ENCODE measurements at places on chromosomes 13 and 19.

- no peak for DNase-seq
Measured at GRCh38 chr19:29084266-29084665, 128.7 kb downstream of the UQCRFS1 start.

DNA sequence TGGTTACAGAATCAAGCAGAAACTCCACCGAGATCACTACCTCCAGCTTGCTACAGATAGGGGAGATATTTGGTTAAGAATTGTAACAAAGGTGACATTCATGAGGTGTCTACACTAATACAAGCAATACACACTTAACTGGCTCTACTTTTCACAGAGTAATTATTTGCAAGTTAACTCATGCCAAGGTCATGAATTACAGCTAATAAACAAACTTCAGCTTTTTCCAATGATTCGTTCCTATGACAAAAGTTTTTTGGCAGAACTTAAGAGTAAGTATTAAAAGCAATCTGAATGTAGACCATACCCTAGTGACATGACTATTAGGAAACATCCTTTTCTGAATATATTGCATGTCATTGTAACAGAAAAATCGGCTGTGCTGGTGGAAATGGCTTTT is 72.1 kb downstream of the LHFPL6 start:
- DNase-seq: peak; percentile 75

DNA sequence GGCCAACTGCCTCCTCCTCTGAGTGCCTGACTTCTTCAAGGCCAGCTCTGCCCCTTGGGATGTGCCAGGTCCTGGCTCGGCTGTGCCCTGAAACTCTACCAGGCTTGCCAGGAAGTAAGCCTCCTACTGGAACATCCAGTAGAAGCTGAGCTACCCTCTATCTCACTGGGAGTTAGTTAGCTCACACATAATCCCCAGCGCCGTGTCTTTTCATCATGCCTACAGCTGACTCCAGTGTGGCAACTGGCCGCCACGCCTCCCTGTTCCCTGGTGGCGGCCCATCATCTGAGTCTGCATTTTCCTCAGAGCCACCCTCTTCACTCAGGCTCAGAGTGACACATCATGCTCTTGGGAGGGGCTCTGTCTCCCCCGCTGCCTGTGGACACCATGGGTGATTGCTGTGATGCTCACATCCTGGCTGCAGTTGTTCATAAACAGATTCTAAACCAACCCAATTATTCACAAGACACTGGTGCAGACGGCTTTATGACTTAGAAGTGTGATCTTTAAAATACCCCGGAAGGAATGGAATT is 131.9 kb upstream of the IRS2 start:
- no peak for DNase-seq

DNA sequence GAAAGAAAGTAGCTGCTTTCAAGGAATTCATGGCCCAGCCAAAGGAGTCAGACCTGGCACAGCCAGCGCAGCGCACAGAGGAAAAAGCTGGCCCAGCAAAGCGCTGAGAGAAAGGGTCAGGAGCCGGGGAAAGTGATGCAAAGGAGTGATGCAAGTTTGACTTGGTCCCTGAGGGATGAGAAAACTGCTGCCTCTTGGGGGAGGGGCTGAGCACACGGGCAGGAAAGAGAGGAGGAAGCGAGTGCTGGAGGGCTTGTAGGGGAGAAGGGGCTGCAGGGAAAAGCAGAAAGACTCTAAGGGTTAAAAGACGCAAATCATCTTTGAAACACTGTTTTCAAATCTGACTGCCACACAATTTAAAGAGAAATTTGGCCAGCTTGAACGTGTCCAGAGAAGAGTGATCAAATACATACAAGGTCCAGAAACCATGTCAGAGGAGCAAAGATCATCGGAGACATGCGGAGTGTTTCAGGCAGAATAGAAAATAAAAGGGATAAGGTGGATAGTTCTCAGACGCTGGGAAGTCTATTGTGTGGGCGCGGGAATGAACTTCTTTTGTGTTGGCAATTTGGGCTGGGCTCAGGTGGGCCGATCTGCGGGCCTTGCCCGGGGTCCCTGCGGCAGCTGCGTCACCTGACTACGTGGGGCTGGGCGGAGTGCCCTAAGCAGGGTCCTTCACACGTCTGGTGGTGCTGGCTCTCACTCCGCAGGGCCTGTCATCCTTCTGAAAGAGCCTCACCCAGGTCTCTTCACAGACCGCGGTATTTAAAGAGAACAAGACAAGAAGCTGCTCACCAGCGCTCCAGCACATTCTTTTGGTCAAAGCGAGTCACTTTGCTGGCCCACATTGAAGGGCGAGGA is 18.1 kb downstream of the N4BP2L1 start:
- no peak for DNase-seq

DNA sequence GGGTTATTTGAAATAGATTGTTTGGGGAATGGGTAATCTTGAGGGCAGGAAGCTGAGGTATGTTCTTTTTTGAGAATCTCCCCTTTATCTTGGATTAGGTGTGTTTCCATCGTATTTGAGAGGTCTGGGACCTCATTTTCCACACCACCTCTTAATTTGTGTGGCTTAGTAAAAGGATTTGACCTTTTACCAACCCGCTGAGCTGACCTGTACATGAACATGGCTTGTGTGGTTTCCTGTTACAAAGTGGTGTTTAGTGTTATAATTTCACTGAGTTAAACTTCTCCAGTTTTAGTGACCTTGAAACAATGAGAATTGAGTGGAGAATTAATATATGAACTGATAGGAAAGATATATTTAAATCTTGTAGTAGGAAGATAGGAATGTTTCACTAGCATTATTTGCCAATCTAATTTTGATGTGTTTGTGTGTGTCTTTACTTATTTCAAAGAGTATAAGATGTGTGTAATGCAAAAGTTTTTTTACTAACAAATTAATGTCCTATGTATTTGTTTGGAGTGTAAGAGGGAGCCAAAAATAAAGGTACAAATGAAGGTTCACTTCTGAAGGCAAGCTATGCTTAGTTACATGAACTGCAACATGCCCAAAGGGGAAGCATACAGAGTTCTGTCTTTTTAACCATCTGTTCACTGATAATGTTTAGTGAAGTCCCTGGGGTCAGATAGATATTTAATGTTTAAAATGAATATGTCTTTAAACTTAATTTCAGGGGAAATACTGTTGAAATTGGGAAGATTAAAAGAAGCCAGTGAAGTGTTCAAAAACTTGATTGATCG is 17.1 kb downstream of the NAA16 start:
- DNase-seq: no peak

DNA sequence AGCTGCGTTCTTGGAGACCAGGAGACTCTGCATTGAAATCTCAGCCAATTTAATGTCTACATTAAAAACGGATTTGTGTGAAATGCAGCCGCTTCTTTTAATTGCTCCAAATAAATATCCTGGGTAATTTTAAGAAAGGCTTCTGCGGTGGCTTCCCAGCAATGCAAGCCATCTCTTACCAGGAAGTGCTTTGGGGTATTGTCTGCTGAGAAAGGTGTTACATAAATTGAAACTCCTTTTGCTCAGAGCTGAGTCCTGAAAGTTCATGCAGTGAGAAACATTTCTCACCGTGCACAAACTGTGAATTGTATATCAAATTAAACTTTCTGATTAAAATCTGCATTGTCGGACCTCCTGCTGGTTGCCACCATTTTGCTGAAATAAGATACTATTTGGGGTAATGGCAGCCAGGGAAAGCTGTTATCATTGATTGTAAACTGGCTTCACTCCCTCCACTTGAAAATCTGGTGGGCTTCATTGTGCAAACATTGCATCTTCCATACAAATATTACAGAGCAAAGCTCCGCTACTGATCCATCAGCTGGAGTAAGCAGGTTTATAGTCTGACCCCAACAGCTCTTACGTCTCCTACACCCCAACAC is 59.5 kb downstream of the ZIC5 start:
- no peak for DNase-seq

DNA sequence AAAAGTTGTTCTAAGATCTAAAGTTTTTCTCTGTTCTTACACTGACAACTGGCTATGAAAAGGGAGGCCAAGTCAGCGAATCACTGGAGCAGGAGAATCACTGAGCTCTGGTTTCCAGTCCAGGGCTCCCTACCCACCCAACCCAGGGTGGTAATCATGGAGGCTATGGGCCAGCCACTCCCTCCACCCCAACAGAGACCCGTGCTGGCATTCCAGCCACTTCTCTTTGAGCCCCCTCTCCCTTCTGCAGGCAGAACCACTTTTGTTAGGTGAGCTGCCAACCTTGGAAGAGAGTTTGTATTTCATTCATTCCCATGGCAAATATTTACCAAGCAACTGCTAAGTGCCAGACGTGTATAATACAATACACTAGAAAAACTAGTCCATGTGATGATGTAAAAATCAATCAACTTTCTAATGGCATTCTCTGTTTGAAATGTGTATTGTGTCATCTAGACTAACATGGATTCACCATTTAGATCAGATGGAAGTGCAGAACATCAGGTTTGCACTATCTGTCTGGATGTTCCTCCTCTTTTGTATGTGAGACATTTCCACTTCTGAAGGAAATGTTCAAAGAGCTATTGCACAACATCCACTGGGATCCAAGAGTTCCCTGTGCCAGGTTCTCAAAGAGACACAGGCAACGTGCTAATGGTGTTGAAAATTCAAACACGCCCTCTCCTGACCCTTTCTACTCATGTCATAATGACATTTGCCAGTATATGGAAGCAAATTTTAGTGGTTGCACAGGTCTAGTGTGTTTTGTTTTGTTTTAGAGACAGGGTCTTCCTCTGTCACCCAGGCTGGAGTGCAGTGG is 5.3 kb downstream of the MLNR start:
- no peak for DNase-seq

- no peak for DNase-seq
Measured at GRCh38 chr13:43240278-43240677, 216.9 kb downstream of the DNAJC15 start.

DNA sequence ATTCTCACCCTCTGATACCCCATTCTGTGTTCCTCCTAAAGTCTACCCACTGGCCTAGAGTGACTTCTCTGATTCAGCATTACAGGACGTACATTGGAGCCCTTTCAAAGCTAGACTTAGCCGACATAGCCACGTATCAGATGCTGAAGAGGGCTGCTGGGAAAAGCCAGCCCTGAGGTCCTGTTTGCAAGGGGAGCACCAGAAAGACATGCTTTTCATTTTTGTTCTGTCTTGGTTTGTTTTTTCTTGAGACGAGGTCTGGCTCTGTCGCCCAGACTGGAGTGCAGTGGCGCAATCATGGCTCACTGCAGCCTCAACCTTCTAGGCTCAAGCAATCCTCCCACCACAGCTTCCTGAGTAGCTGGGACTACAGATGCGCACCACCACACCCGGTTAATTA is 6.3 kb upstream of the ZSWIM4 start:
- no peak for DNase-seq

DNA sequence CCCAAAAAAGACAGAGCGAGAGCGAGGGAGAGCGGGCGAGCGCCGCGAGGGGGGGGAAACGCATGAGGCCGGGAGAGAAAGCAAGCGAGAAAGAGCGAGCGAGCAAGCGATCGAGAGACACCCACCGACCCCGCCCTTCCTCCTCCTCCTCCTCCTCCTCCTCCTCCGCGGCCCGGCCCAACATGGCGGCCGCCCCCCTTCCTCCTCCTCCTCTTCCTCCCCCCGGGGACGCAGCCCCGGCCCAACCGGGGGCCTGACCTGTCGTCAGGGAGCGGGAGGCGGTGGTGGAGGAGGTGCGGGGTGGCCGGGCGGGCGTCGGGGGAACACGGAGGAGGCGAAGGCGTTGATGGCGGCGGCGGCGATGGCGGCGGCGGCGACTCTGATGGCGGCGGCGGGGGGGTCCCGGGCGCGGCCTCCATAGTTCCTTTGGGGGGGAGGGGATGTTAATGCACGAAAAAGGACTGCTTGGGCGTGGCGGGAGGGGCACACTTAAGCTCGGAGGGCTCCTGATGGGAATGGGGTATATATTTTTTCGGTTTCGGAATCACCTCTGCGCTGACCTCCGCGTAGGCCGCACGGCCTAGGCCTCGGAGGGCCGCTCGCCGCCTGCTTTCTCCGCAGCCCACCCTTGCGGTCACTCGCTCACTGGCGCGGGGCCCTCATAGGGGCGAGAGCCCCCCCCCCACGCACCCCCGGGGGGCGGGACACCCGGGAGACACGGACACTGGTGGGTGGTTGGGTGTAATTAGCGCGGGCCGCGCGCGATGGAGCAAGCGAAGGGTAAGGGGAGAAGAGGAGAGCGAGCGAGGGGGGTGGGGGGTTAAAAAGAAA is 1.2 kb downstream of the ZC3H4 start:
- peak; percentile 85 for DNase-seq

- no peak for DNase-seq
Measured at GRCh38 chr13:106047859-106048258, 487.6 kb downstream of the EFNB2 start.

DNA sequence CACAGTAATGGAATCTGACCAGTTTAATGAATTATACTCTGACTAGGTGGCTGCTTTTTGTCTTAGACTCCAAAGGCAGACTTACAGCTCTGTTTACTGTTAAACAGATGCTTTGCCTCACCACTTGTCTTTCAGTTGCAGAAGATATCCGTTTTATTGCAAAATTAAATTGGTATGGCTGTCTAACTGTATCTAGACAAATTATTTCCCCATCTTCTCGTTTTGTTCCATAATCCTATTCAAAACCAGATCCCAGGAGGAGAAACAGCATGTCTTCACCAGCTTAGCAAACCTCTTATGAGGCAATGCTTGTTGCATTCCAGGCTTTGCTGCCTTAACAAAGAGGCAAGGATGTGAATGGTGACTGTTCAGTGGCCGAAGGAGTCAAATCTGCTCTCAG is 215.6 kb downstream of the TDRD3 start:
- no peak for DNase-seq

- DNase-seq: no peak
Measured at GRCh38 chr13:62678039-62678438, 1262.4 kb upstream of the PCDH20 start.

DNA sequence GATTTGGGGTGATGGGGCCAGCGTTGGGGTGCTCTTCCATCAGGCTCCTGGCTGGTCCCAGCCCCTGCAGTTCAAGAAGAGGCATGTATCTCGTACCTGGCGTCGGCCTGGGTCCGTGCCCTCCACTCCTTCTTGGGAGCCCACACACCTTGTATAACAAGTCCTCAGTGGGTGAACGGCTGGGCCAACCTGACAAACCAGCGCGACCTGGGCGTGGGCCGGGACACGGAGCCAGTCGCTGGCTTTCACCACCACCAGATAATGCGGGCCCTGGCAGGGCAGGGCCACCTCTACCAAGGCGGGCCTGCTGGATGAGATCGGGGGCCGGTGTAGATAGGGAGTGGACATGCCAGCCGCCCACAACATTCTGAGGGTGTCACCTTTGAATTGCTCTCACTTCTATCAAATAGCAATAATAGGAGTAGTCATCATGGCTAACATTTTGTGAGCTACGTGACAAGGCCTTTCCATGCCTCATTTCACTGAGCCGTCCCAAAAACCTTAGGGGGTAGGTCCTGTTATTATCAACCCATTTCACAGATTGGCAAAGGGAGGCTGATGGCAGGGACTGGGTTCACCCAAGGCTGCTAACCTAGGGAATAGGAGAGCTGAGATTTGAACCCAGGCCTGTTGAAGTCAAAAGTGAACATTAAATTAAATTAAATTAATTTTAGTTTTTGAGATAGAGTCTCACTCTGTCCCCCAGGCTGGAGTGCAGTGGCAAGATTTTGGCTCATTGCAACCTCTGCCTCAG is 3.5 kb downstream of the CYP4F22 start:
- no peak for DNase-seq

- DNase-seq: peak; percentile 6
Measured at GRCh38 chr19:12912571-12912970, 6.5 kb downstream of the SYCE2 start.

GRCh38 chr19:29010276-29010675 is 202.7 kb downstream of the UQCRFS1 start:
- no peak for DNase-seq

All from NCI-H526 (cell line).